ENCODE measurements at places on chromosomes 5 and 9.

- no peak for DNase-seq
Measured at GRCh38 chr9:105678163-105678562, 15.9 kb downstream of the TAL2 start.

GRCh38 chr9:135255033-135255840 lies 167.8 kb downstream of the OLFM1 start:
- DNase-seq, result no peak

DNA sequence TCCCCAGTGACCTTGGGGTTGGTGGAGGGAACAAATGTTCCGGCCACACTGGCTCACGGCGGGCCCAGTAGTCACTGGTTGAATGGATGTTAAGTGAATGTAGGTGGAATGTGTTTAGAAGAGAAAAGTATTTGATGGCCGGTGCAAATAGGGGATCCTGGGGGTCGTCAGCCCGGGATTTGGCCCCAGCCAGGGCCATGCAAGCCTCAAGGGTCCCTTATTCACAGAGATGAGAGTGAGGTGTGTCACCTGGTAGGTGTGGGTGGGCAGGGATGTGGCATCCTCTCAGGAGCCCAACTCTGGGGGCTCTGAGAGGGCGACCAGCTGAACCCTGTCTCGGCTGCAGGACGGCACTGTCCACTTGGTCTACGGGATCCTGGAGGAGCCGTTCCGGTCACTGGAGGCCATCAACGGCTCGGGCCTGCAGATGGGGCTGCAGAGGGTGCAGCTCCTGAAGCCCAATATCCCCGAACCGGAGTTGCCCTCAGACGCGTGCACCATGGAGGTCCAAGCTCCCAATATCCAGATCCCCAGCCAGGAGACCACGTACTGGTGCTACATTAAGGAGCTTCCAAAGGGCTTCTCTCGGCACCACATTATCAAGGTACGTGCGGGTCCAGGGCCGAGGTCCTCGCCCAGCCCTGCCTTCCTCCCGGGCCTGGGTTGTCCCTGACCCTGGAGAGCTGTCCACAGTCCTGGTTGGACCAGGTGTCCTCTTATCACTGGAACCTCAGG lies 5.9 kb downstream of the DBH start:
- no peak for DNase-seq

- DNase-seq, result no peak
Measured at GRCh38 chr5:126355940-126356339, 67.3 kb upstream of the GRAMD2B start.

DNA sequence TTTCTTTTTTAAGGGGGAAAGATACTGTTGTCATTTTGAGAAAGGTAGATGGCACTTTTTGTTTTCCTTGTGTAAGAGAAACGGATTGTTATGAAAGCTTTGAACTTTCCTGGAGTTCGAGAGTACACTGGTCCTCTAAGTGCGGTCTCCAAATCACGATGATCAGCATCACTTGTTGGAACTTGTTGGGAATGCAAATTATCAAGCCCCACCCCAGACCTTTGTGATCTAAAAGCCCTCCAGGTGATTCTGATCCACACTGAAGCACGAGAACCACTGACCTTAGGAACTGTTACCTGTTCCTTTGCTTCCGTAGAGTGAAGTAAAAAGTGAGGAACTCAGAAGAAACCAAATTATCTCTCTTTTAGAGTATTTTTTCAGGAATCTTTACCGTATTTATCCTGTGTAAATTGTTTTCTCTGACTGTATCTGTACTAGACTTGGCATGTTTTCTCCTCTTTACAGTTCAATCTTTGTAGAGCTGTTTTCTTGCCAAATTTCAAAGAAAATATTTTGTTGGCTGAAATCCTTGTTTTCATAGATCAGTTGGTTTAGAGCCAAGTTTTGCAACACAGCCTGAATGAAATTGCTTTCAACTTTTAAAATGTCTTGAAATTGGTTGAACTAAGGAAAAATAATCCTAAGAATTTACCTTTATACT lies 4.0 kb downstream of the MAT2B start:
- DNase-seq, result no peak

All from activated CD4-positive, alpha-beta T cell treated with anti-CD3 and anti-CD28 coated beads, Interleukin-2, Interleukin-4, amounts not matched to agents 100 ng/mL and 50 ng/mL, durations not matched to agents 16 hours and 8 hours (primary cell).